ENCODE measurements at places on chromosomes 16 and 17.

DNA sequence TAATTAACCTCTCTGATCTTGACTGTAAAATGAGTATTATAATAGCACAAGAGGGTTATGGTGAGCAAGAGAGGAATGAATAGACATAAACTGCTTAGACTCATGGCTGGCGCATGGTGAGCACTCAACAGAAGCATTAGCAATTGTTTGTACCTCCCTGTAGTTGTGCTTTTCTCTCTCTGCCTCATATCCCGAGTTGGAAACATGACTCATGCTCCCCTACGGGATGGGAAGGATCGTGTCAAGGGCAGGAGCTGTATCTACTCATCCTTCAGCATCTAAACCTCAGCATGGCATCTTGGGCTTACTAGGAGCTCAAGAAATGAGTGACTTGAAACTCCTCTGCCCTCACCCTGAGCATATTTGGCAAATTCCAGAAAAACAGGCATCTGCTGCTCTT is 299.6 kb downstream of the MAP2K4 start:
- DNase-seq = no peak

DNA sequence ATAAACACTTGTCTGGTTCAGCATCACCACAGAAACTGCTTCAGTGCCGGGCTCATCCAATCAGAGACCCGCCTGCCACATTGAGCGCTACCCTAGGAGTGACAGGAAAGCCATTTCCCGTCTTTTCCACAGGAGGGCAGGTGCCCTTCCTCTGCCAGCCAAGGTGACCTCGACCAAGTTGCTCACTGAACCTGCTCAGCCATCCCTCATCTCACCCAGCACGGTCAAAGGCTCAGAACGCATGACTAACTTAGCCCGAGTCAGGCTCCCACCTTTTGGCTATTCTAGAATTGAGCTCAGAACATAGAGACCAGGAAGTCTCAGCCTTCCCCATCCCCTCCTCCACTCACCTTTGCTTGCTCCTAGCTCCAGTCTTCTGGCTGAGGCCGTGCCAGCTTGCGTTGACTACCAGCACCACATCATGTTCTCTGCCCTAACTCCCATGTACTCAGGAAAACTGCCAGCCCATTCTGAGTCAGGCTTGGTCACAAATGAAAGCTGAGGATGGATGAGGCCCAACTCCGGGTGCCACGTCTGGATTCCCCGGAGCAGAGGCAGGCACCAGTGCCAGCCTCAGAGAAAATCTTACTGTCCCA is 15.6 kb downstream of the MRPS23 start:
- DNase-seq = no peak

DNA sequence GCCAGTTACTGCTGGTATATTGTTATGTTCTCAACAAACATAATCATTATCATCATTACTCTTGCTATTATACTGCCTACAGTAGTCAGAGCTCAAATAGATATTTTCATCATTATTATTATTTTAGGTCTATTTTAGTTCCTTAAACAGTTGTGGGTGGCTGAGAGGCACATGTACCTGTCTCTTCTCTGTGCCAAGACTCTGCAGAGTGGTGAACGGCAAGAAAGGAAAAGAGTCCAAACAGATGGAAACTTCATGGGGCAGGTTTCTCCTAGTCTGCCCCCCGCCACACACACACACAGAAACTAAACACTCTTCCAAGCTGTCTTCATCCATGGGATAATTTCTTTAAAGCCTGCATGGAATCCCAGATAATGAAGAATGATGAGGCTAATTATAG is 77.7 kb upstream of the CLEC3A start:
- DNase-seq = no peak

DNA sequence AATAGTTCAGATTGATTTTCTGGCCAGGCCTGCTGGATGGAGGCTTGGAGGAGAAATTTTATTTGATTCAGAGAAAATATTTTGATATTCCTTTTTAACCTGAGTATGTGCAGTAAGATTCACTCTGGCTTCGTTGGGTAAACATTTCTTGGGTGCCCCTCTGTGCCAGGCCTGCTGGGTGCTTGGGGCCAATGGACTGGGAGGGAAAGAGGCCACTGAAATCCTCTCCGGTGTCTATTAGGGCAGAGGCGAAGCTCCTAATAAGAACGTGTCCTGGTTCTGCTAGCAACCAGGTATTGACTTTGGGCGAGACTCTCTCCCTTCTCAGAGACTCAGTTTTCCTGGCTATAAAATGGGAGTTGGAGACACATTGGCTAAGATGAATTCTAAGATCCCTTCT is 122.5 kb downstream of the CYLD start:
- DNase-seq = no peak

- no peak for DNase-seq
Observed at GRCh38 chr17:55437159-55437605, 15.5 kb upstream of the MMD start.

- no peak for DNase-seq
Observed at GRCh38 chr17:36002631-36003030, 1.3 kb upstream of the CCL15 start.

DNA sequence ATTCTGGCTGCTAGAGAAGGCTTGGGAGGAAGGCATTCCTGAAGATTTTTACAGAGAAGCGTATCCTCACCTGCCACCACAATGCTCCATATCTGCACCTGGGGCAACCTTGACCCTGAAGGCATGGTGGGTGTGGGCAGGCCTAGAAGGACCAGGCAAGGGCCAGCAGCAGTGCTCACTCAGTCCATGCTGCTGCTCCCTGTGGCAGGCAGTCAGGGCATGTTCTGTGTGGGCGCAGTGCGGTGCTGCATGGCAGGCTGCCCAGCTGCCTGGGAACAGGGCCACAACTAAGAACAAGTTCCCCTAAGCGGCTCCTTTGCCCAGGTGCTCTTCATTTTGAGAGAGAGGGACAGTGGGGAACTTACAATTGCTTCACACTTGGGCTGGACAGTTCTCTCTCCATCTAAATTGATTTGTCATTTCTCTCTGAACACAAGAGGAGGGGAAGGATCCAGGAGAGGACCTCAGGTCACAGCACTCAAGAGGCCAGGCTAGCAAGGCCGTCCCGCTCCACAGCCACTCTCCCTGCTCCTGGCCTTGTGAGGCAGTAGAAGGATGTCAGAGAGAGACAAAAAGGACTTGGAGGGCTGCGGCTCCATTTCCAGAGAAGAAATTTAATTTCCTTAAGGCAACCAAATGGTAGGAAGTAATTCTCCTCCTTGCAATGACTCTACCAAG is 158.8 kb downstream of the AATF start:
- DNase-seq = no peak

DNA sequence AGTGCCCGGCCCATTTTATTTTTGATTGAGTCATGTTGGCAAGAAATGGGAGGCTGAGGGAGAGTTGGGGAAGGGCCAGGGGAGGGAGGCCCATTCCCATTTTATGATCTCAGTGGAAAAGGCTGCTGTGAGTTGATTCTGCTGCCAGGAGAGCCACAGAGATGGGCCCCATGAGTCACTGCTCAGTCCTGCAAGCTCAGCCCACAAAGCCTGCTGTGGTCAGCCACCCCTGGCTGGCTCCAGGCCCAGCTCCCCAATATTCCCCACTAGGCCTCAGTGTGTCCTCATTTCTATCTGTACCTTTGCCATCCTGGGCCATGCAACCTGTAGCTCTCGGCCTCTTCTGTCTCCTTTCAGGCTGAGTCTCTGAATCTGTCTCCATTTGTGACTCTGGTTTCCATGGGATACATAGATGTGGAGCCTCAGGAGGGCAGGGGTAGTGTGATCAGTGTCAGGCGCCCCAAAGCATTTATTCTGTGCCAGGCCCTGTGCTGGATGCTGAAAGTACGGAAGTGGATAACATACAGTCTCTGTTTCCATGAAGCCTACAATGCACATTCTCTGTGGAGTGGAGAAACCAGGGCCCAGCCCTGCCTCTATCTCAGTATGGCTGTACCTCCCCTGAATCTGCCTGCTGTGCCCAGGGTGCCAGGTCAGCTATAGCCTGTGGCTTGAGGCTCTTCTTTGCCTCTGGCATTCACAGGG is 1.9 kb upstream of the PLEKHG4 start:
- no peak for DNase-seq

DNA sequence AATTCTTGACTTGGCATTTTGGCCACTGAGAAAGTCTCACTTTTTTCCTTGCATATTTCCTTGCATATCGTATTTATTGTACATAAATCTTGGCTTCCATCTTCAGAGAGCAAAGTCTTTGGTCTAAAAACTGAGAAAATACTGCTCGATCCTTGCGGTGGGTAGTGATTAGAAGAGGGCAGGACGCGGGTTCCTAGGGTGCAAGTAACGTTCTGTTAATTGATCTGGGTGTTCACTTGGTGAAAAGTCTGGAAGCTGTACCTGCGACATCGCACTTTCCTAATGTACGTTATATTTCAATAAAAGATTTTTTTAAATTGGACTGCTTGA is 758 bp upstream of the UBALD2 start:
- no peak for DNase-seq

DNA sequence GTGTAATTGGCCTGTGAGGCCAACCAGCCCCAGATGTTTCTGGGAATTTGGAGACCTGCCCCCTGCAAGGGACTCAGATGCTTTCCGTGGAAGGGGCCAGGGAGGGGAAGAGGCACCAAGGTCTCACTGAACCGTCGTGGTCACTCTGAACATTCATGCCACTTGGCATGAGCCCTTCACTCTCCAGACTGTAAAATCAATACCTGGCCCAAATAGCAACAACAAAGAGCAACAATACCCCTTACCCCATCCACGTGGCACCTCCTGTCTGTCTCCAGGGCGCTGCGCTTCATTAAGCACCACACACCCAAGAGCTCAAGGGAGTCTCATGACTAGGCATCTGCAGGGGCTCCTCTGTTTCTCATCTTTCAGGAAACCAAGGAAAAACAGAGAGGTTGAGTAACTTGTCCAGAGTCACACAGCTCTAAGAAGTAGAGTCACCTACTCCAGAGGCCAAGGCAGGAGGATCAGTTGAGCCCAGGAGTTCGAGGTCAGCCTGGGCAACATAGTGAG is 52.8 kb downstream of the SOCS1 start:
- no peak for DNase-seq

DNA sequence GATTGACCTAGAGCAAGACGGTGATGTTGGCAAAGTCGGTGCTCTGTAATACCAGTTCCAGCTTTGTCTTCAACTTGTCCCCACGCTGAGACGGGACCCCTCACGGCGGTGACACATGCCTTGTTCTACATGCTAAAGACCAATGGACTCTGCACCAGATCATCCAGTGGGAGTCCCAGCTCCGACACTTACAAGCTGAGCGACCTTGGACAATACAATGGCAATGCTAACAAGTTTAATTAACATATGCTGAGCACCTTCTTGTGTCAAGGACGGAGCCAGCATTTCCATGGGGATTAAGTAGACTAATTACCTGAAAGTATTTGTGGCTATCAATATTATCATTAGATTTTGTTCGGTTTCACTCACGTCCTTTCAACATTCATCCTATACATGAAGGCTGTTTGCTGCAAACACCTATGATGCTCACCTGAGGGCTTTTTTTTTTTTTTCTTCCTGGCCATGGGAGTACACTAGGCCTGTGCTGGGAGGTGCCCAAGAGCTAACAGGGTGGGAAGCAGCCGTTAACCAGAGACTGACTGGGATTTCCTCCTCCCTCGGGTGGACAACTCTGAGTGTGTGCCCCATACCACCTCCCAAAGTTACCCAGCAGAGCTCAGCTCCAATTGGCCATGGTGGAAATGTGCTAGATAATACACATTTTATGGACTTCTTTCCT is 308.6 kb upstream of the ZFHX3 start:
- no peak for DNase-seq

- DNase-seq = no peak
Observed at GRCh38 chr17:37527249-37527851, 37.7 kb downstream of the DUSP14 start.

DNA sequence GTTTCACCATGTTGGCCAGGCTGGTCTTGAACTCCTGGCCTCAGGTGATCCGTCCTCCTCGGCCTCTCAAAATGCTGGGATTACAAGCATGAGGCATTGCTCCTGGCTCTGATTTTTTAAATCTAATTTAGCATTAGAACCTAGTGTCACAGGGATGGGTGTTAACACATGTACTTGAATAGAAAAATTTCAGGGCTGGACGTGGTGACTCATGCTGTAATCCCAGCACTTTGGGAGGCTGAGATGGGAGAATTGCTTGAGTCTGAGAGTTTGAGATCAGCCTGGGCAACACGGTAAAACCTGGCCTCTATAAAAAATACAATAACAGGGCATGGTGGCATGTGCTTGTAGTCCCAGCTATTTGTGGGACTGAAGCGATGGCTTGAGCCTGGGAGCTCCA is 6.0 kb upstream of the RNF135 start:
- no peak for DNase-seq

GRCh38 chr16:67805718-67806427 is 487 bp downstream of the RANBP10 start:
- DNase-seq = no peak

DNA sequence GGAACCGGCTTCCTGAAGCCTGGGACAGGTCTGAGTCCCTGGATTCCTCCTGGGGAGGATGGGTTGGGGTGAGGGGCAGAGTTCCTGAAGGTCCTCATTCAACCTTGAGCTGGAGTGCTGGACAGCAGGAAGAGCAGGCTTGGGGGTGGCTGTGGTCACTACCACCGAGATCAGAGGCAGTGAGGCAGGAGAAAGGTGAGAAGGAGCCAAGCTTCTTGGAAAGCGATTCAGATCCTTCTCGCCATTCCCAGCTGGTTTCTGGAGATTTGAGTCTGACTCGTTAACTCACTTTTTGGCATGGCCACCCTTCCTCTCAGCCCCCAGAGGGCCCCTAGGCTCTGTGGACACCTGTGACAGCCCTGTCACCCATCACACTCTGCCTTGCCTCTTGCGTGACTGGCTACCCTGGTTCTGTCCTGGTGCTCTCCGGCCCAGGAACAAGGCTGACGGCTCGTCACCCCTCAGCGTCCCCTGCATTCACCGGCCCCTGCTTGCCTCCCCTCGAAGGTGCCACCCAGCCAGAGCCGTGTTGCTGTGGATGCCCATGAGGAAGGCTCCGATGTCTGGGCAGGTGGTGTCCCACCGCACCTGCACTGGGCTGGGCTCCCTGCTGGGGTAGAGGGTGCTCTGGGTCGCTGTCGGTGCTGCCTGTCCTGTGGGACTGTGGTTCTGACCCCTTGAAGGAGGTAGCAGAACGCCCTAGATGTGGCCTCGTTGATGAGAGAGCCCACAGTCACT is 9.7 kb upstream of the TIMP2 start:
- no peak for DNase-seq

- DNase-seq = no peak
Observed at GRCh38 chr16:1696863-1697262, 9.1 kb upstream of the MAPK8IP3 start.

DNA sequence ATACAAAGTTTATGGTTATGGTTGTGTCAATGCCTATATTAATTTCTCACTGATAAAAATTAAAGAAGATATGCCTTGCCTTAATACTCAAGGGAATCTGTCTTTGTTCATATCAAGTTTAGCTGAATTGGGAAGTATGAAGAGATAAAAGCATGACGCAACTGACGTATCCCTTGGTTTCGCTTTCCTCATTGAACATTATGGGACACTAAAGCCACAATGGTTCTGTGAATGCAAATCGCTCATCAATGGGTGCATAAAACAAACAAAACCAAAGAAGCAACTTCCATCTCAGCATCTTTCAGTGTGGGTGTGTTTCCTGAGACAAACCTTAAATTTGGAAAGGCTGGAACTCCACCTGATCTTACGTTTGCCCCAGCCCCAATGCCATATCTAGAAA is 108.2 kb downstream of the NPIPB5 start:
- DNase-seq = no peak

Data from activated CD4-positive, alpha-beta T cell treated with anti-CD3 and anti-CD28 coated beads for 24 hours (primary cell).